ENCODE measurements at places on chromosomes 5 and 9.
A peak's percentile ranks its signal among the peaks of the same experiment; 100 is the strongest.

DNA sequence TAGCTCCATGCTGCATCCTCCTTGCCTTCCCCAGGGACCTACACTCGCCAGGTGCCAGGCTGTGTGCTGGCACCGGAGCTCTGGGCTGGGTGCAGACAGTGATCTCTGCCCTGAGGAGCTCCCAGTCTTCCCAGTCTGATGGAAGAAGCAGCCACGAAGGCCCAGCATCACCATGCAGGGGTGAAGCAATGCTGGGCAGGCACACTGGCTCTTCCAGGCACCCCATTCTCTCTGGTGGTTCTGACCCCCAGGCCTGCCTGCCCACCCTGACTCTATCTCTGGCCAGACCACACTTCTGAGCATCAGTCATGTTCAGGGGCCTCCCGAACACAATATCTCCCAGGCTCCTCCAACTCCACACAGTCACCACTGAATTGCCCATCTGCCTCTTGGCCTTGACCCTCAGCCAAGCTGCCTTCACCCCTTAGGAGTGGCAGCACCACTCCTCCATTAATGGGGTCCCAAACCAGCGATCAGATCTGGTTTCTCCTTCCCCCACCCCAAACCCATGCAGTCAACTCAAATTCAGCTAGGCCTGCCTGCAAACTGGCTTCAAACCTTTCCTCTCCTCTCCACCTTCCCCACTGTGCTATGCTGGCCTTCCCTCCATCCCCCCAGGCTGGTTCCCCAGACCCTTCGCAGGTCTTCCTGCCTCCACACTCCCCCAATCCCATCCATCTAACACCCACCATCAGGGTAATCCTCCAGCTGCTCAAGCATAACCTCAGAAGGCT lies 102.7 kb upstream of the MVB12B start:
- no peak for DNase-seq

- no peak for DNase-seq
These were observed 509.7 kb upstream of the CLINT1 start for GRCh38 chr5:158368686-158369085.

DNA sequence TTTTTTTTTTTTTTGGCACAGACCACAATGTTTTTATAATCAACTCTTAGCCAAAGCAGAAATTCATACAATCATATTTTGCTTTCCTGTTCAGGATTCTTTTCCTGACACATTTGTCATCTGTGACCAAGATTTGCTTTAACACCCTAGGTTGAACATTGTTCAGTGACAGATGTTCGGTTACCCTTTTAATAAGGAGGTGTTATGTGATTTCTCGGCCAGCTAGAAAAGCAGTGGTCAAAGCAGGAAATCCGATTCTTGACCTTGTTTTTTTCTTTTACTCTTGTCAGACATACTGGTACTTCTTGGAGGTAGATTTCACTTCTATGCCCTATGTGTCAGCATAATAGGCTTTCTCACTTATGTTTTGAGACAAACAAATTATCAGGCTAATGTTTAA lies 335.3 kb upstream of the ACTBL2 start:
- DNase-seq = no peak

DNA sequence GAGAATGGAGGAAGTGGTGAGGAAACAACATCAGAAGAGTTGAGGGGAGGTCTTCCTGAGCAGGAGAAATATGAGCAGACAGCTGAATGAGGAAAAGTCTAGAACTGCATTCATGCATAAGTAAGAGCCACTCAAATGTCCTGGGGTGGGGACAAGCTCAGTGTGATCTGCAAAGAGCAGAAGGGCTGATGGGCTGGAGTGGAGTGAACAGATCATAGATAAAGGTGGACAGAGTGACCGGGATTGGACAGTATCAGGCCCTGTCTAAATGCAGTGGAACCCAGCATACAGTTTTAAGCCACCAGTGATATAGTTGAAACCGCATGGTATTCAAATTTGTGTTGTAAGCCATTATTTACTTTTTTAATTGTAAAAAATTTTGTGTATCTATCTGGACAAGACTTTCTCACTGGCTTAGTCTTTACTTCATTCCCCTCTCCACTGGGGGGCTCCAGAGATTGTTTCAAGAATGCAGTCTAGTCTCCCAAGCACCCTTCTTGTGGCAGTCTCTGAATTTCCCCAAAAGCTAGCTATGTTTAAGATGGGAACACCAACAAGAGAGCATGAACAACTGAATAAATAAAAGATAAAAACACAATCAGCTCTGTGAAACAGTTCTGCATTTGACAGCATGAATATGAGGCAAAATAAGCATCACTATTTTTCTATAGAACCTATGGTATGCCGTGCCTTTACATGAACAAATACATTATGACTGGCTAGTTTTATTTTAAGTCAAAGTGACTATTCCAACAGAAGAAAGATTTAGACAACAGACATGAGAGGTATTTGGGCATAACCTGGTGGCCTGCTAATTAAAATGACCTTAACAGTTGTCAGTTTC lies 10.7 kb upstream of the STK32A start:
- peak; percentile 18 for DNase-seq
